T-cell (primary cell): ENCODE measurements at places on chromosomes 4 and X. TPM values are rescaled to one million over a fixed set of nuclear protein-coding genes. Genes with fewer than 3 reads are reported as not detected.

AP1AR gene
- total RNA-seq = 21.4 TPM

TCEAL6 gene
- not detected for total RNA-seq

ZFP42 gene
- total RNA-seq = not detected

DNA sequence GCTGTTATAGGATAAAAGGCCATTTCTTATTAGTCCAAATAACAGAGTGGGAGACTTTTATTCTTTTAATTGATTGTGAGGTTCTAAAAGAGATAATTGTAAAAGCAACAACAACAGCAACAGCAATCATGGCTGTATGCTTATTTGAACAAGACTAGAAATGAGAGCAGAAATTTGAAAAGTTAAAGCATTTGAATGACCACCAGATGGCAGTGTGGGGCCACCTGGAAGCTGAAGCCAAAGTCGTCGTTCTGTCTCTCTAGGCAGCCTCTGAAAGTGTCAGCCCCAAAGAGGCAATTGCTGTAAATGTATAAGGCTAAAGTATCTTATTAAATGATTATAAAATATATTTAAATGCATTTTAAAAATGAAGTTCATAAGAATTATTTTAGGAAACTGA is 42.2 kb downstream of the SH2D1A start:
- peaks cover 20% of the 10 kb centered on the region for H3K4me1 ChIP-seq
- DNase-seq = peak; percentile 50
- H3K27me3 ChIP-seq = no peaks in the 10 kb centered on the region
- H3K36me3 ChIP-seq = peaks cover 30% of the 10 kb centered on the region
- no peak overlapping the region for H3K4me3 ChIP-seq
- no peak overlapping the region for H3K27ac ChIP-seq

DNA sequence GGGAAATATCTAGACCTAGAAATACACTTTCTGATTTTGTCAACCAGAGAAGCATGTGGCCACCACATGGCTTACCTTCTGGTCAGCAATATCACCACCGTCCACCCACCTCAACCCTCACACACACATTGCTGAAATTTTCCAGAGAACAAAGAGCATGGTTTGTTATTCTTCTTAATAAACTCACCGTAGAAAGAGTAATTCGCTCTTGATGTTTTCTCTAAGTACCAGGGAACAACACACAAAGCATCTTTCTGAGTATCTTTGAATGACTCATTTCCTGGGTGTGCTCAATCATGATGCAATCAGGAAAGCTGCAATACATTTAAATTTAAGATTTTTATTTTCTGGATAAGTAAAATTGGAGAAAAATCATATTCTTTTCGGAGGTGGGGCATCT is 24.7 kb upstream of the LRAT start:
- H3K27me3 ChIP-seq = no peaks in the 10 kb centered on the region
- no peak for DNase-seq
- H3K4me3 ChIP-seq = no peak overlapping the region
- no peaks in the 10 kb centered on the region for H3K36me3 ChIP-seq

- no peaks in the 10 kb centered on the region for H3K27me3 ChIP-seq
- H3K4me1 ChIP-seq = no peaks in the 10 kb centered on the region
- no peak for DNase-seq
- H3K27ac ChIP-seq = no peak overlapping the region
- H3K4me3 ChIP-seq = no peak overlapping the region
- no peaks in the 10 kb centered on the region for H3K36me3 ChIP-seq
Measured at GRCh38 chr4:48244665-48245064, 25.0 kb downstream of the TEC start.
